Osteocyte (in vitro differentiated cells): ENCODE measurements at places on chromosomes 3 and 15. TPM values are rescaled to one million over a fixed set of nuclear protein-coding genes. Genes with fewer than 3 reads are reported as not detected.
A peak's percentile ranks its signal among the peaks of the same experiment; 100 is the strongest.

The GTF2A2 gene
- total RNA-seq: 99.1 and 109 TPM in 2 replicates

The KLHL40 gene
- not detected in 2 replicates for total RNA-seq

The GRK7 gene
- not detected in 2 replicates for total RNA-seq

The FAM43A gene
- total RNA-seq: 38.2 and 38.6 TPM in 2 replicates

The MUSTN1 gene
- 2.0 and 6.2 TPM in 2 replicates for total RNA-seq

The NEIL1 gene
- total RNA-seq: 30.0 and 34.0 TPM in 2 replicates

DNA sequence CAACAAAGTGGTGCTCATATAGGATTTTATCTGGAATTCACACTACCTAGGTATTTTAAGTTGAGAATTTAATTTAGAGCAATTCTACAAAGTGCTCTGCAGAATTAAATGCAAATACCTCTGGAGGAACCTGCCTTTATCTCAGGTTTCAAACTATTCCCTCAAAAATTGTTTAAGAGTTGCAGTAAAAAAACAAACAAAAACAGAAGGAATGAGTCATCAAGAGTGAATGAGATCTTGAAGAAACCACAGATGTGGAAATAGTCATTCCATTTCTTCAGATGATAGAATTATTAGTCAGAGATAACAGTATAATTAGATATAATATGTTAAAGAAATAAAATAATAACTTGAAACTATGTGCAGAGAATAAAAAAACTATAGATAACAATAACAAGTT lies 80.8 kb upstream of the SCN5A start:
- no peak overlapping the region for H3K27ac ChIP-seq
- no peaks in the 10 kb centered on the region for H3K27me3 ChIP-seq
- H3K4me3 ChIP-seq: no peak overlapping the region
- no peaks in the 10 kb centered on the region for H3K4me1 ChIP-seq
- no peaks in the 10 kb centered on the region for H3K36me3 ChIP-seq

GRCh38 chr15:77909182-77909940 lies 168.2 kb downstream of the TBC1D2B start:
- no peak for DNase-seq
- H3K4me1 ChIP-seq: peaks cover 23% of the 10 kb centered on the region
- no peak overlapping the region for H3K4me3 ChIP-seq
- H3K36me3 ChIP-seq: no peaks in the 10 kb centered on the region
- no peak overlapping the region for H3K27ac ChIP-seq
- H3K27me3 ChIP-seq: peaks cover 6% of the 10 kb centered on the region

DNA sequence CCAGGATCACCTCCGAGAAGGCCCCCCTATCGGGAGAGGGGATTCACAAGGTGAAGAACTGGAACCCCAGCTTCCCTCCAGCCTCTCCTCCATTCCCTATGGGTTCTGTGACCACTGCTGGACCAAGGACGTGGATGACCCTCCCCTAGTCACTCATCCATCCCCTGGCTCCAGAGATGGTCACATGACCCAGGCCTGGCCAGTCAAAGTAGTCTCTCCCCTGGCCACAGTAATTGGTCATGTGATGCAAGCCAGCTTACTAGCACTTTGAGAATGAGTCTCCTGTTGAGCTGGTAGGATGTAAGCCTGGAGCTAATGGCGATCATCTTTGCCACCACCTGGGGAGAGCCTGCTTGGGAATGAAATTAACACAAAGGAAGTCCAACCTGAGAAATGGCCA lies 3.9 kb downstream of the CAMK1 start:
- peaks cover 28% of the 10 kb centered on the region for H3K4me1 ChIP-seq
- no peak overlapping the region for H3K4me3 ChIP-seq
- H3K36me3 ChIP-seq: peaks cover 2% of the 10 kb centered on the region
- H3K27me3 ChIP-seq: no peaks in the 10 kb centered on the region

DNA sequence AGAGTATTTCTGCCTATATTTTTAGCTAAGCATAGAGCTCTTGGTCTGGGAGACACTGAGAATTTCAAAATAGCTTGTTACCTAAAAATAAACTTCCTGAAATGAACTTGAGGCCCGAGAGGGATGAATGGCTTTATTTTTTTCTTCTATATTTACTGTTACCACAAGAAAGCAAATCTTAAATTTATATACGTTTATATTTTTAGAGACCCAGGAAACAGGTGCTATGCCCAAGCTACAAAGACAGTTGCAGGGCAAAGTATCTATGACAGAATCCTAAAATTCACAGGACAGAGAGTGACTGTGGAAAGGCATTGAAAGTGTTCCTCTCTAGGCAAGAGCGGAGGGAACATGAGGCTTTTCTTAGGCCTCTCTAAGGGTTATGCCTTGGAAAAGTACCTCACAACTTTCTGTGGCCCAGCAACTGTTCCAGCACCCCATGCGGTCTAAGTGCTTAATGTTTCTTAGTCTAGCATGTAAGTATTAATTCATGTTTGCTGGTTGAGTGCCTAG lies 36.5 kb downstream of the TGFBR2 start:
- no peak overlapping the region for H3K27ac ChIP-seq
- no peak for DNase-seq
- H3K36me3 ChIP-seq: peaks cover 22% of the 10 kb centered on the region
- H3K27me3 ChIP-seq: no peaks in the 10 kb centered on the region
- peaks cover 28% of the 10 kb centered on the region for H3K4me1 ChIP-seq
- no peak overlapping the region for H3K4me3 ChIP-seq

GRCh38 chr3:101725194-101725889 lies 928 bp downstream of the CEP97 start:
- peaks cover 6% of the 10 kb centered on the region for H3K36me3 ChIP-seq
- H3K4me3 ChIP-seq: peak overlapping the region; percentile 96
- H3K4me1 ChIP-seq: peaks cover 22% of the 10 kb centered on the region
- DNase-seq: no peak
- no peaks in the 10 kb centered on the region for H3K27me3 ChIP-seq

DNA sequence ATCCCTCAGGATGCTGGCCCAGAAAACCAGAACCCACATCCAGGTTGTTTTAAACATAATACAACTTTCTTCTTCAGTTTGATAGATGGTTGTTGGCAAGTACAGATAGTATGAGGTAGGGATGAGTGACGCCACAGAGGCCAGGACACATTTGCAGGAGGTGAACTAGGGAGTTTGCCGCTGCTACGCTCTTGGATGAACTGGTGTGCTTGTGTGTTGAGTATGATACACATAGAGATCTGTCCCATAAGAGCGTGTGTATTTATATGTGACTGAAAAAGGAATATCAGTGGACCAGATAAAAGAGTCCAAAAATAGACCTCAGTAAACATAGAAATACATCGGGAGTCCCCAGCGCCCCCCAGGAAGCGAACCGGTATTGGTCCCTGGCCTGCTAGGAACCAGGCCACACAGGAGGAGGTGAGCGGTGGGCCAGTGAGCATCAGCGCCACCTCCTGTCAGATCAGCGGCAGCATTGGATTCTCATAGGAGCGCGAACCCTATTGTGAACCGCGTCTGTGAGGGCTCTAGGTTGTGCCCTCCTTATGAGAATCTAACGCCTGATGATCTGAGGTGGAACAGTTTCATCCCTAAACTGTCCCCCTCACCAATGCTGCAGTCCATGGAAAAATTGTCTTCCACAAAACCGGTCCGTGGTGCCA lies 98.1 kb downstream of the LRRK1 start:
- no peak overlapping the region for H3K27ac ChIP-seq
- H3K4me1 ChIP-seq: no peaks in the 10 kb centered on the region
- H3K36me3 ChIP-seq: peaks cover 4% of the 10 kb centered on the region
- H3K27me3 ChIP-seq: no peaks in the 10 kb centered on the region
- no peak overlapping the region for H3K4me3 ChIP-seq

DNA sequence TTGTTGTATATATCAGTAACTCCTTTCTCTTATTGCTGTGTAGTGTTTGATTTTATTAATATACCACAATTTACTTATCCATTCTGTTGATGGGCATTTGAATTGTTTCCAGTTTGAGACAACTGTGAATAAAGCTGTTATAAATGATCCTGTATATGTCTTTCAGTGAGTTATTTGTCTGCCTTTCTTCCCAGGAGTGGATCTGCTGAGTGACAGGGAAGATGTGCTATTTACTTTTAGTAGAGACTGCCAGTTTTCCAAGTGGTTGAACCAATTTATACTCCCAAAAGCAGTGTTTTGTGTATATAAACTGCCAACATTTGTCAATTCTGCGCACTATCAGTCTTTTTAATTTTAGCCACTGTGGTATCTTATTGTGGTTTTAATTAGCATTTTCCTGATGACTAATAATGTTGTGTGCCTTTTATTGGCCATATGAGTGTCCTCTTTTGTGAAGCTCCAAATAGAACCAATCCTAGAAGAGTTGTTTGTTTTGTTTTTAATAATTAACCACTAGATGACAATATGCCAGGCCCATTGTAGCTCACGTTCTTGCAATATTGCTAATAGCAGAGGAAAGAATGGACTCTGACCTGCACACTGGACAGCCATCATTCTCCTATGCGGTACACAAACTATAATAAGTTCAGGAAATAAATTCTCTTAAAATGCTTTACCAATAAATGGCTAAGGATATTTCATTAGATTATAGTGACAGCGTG lies 25.3 kb downstream of the TRANK1 start:
- H3K27ac ChIP-seq: no peak overlapping the region
- no peak overlapping the region for H3K4me3 ChIP-seq
- no peaks in the 10 kb centered on the region for H3K27me3 ChIP-seq
- DNase-seq: no peak
- H3K4me1 ChIP-seq: no peaks in the 10 kb centered on the region

DNA sequence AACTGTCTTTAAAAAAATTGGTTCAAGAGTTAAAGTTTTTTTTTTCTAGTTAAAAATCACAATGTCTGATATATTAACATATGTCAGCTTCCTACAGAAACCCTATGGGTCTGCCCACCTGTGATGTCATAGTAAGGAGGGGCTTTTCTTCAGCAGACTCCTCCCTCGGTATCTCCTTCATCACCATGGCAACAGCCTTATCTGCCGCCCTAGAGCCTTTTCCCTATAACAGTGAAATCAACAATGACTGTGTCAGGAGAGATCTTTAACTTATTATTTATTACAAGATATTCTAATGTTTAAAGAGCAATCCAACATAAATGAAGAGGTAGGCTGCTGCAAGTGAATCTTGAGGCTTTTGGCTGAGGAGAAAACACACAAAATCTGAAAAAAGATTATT lies 138.7 kb downstream of the PEX5L start:
- no peak for DNase-seq
- no peaks in the 10 kb centered on the region for H3K4me1 ChIP-seq
- no peak overlapping the region for H3K27ac ChIP-seq
- no peaks in the 10 kb centered on the region for H3K36me3 ChIP-seq
- no peak overlapping the region for H3K4me3 ChIP-seq

GRCh38 chr15:72797834-72798233 lies 14.3 kb upstream of the ADPGK start:
- H3K27me3 ChIP-seq: peaks cover 31% of the 10 kb centered on the region
- peaks cover 7% of the 10 kb centered on the region for H3K4me1 ChIP-seq
- no peaks in the 10 kb centered on the region for H3K36me3 ChIP-seq
- DNase-seq: no peak
- peak overlapping the region; percentile 34 for H3K27ac ChIP-seq

- H3K27ac ChIP-seq: peak overlapping the region; percentile 50
- DNase-seq: no peak
- H3K36me3 ChIP-seq: peaks cover 5% of the 10 kb centered on the region
- H3K4me3 ChIP-seq: no peak overlapping the region
- H3K4me1 ChIP-seq: peaks cover 40% of the 10 kb centered on the region
These were observed 2.6 kb downstream of the ZBTB47 start for GRCh38 chr3:42655980-42656679.

GRCh38 chr3:133891662-133892378 lies 3.9 kb downstream of the RAB6B start:
- peaks cover 5% of the 10 kb centered on the region for H3K27me3 ChIP-seq
- H3K4me1 ChIP-seq: peaks cover 2% of the 10 kb centered on the region

- H3K27ac ChIP-seq: no peak overlapping the region
- peaks cover 12% of the 10 kb centered on the region for H3K27me3 ChIP-seq
- H3K4me1 ChIP-seq: peaks cover 6% of the 10 kb centered on the region
These were observed 153.3 kb downstream of the B3GALNT1 start for GRCh38 chr3:160951642-160952487.

GRCh38 chr15:79003896-79004295 lies 59.0 kb upstream of the CTSH start:
- H3K4me1 ChIP-seq: peaks cover 25% of the 10 kb centered on the region
- no peak overlapping the region for H3K4me3 ChIP-seq
- DNase-seq: no peak

- peak; percentile 91 for DNase-seq
- peaks cover 70% of the 10 kb centered on the region for H3K4me1 ChIP-seq
- peaks cover 1% of the 10 kb centered on the region for H3K36me3 ChIP-seq
These were observed 854 bp downstream of the CLEC3B start for GRCh38 chr3:45026957-45027356.

GRCh38 chr15:44099671-44100070 lies 95.4 kb downstream of the FRMD5 start:
- no peaks in the 10 kb centered on the region for H3K36me3 ChIP-seq
- no peak overlapping the region for H3K4me3 ChIP-seq

DNA sequence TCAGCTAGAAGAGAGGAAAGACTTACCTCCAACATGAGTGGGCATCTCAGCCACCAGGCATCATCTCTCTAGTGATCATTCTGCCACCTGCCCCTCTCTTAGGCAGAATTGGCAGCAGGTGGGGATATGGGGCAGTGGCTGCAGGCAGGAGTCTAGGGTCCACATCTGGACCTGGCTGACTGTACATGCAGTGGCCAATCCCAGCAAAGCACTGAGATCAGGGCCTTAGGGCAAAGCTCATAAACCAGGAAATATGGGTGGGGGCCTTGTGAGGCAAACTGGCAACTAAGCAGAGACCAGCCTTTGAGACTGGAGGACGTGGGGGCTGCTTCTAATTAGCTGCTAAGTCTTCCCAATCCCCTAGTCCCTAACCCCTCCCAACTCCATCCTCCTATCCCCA lies 12.9 kb downstream of the POMGNT2 start:
- no peak overlapping the region for H3K4me3 ChIP-seq
- DNase-seq: no peak

GRCh38 chr3:150504483-150504882 lies 41.8 kb downstream of the SERP1 start:
- H3K4me1 ChIP-seq: no peaks in the 10 kb centered on the region
- no peak overlapping the region for H3K4me3 ChIP-seq
- DNase-seq: no peak
- H3K27me3 ChIP-seq: no peaks in the 10 kb centered on the region

DNA sequence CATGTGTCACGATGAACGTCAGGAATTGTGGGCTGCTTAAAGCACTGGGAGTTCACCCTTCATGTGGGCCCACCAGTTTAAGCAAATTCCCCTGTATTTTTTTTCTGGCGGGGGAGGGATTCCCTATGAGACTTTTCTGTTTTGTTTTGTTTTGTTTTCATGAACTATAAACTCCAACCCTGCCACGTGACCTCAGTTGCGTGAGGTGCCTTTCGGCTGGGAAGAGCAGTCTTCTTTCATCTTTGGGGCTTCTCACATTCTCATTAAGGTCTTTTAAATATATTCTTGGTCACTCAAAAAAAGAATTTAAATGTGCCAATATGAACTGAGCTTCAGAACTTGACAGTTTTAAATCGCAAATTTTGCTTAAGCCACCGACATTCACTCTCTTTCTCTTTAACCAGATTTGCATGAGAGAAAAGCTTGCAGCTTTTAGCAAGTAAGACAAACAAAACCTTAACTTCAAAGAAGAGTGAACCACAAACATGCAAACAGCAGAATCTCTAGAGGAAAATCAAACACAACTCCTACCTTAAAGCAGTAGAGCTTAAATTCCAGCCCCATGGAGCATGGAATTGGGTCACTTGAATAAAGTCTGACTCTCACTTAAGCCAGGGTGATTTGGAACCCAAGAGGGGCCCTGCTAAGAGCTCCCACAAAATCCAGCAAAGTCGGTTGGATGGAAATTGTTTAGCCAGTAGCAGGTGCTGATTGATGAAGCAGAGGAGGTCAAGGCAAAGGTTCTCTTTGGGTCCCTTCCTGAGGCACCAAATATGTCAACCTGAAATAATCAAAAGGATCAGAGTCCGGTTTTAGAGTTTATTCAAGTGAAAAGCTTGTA lies 699.8 kb upstream of the GBE1 start:
- H3K27me3 ChIP-seq: peaks cover 8% of the 10 kb centered on the region
- no peaks in the 10 kb centered on the region for H3K36me3 ChIP-seq
- H3K27ac ChIP-seq: no peak overlapping the region
